ENCODE measurements at places on chromosomes 12 and 14.

GRCh38 chr12:102302553-102302952 is 104.9 kb upstream of the PMCH start:
- DNase-seq: peak; percentile 13

GRCh38 chr14:68734231-68734732 is 58.6 kb downstream of the ZFP36L1 start:
- DNase-seq: no peak

DNA sequence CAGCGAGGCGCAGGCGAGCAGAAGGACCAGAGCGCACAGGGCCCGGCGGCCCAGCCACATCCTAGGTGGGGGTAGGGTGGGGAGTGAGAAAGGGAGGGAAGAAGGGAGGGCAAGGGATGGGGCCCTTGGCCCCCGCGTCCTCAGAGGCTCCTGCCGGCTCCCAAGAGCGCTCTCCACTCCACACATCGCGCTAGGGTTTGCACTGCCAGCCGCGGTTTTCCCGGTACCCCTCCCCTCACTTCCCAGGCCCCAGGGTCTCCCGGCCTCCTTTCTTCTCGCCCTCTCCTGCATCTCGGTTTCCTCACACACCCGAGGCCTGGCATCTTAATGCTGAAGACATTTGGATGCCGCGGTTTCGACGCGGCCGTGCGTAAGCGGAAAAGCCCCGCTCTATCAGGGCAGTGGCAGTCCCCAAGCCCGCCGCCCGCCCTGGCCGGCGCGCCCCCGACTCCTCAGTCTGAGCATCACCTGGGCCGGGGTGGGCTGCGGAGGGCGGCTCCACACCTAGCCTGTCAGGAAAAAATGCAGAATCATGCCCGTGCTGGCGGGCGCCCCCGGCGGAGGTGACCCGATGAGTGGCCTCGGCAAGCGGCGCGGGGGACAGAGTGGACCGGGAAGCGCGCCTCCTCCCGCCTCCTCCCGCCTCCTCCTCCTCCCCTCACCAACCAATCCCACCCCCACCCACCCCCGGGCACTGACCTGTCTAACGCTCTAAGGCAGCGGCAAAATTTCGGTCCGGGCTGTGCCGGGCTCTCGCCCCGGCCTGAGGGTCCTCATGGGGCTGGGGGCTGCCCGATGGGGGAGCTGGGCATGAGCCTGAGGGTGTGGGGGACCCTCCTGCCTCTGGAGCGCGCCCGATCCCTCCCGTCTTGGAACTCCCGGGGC is 686 bp downstream of the B4GALNT1 start:
- no peak for DNase-seq

GRCh38 chr12:67141296-67142018 is 127.7 kb upstream of the CAND1 start:
- DNase-seq: no peak

DNA sequence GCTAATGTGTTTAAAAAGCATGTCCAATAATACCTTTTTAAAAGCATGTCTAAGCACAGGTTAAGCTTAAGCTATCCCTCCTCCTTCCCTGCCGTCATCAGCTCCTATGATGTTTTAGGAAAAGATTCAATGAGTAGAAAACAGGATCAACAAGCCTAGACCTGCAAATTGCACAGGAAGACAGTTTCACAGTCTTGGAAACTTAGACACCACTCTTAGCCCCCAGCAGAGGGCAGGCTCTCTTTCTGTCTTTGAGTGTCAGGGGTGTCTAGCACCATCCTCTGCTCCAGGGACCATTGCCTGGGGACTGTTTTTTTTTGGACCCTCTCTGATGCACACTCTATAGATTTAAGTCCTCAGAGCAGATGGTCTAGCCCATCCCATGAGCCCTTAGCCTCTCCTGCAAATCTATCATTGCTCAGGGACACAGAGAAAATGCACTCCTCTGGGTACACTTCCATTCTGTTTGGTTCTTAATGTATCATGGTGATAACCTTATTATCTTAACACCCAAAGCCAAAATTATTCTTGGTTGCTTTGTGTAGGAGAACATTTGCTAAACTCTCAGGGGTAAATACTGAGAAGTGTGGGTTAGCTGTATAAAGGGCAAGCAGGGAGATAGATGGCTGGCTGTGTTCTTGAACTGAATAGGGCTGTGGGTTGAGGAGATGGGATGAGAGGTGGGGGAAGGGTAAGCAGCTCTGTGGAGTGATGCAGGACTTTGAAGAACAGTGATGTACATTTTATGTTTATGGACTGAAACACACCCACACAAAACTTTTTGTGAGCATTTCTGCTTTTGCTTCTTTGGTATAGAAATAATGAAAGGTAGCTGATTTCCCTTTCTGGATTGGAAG is 259.9 kb upstream of the DDHD1 start:
- no peak for DNase-seq

DNA sequence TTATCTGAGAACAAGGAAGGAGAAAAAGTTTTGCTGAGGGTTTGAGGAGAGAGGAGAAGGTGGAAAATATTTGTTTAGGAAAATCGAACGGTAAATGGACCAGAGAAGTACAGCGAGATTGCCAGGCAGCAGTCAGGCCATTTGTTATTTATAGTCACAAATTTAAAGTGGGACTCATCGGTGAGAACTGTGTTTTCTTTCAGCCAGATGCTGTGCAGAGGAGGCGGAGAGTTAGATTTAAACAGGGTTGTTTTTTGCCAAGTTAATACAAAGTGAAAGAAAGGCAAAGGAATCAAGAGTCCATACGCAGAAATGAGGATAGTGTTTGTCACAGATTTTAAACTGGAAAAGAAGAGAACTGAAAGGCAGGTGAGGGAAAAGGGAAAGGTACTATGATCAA is 200.6 kb upstream of the CNOT2 start:
- no peak for DNase-seq

DNA sequence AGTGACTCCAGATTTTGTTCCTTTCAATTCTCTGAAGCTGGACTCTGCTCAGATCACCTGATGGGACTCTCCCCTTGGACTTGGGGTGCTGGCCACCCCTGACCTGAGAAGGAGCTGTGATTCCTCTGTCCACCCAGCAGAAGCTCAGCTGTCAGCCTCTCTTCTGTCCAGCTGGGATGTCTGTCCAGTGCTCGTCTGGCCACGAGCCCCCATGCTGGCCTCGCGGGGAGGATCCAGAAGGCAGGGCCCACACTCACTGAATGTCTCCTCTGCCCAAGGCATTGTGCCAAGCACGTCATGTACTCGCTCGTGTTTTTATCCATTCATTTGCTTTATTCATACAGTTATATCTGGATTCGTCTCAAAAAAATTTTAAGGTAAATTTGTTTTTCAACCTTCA is 14.2 kb upstream of the SLC24A4 start:
- no peak for DNase-seq

DNA sequence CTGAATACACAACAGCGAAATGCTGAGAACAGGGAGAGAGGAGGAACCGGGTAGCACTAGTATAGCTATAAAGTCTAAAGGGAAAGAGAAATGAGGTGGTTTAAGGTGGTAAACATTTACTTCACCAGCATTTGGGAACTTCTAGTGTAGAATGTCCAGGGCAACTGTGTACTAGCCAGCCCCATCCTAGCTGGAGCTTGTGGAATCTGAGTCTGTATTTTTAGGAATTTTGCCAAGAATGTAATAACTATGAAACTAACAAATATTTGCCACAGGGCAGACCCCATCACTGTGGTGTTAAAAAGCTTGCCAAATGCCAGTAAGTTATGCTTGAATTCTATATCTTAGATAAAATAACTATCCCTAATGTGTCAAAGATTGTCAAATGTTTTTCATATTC is 398.9 kb upstream of the MIS18BP1 start:
- no peak for DNase-seq

- no peak for DNase-seq
Measured at GRCh38 chr12:46779063-46779462, 46.7 kb downstream of the SLC38A4 start.

- no peak for DNase-seq
Measured at GRCh38 chr14:59339524-59340330, 125.5 kb downstream of the GPR135 start.

DNA sequence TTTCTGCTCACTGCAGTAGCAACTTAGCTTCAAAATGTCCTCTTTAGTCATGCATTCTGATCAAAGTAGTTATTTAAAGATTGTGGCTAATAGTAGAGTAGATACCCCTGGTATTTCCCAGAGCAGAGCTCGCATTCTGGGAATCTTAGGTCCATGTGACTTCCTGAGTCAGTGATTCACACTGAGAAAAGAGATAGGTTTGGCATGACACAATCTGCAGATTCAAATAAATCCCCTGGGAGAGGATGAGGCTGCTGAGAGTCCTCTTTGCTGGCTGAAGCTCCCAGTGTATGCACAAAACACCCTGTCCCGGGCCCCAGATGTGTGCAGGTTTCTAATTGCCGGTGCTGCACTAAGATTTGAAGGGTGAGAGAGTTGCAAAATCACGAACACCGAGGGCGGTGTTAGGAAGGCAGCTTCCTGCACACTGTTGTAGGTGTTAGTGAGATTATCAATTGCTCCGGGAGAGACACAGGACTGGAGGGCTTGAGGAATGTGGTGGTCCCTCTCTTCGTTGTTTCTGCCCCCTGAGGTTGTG is 233.2 kb downstream of the NRXN3 start:
- no peak for DNase-seq

DNA sequence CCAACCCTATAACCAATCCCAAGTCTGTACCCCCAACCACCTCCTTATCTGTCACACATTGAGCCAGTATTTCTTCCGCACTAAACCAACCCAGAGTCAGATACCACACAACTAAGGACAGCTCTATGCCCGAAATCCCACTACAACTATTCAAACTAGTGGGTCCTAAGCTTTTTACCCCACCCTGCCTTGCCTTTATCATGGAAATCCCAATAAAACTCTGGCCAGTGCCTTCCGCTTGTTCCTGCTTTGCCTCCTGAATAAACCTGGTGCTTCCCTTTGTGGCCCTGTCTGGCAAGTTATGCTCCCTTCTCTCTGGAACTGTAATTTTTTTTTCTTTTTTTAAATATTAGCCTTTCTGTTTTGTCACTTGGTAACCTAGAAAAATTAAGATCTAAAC is 493.3 kb upstream of the SYT1 start:
- DNase-seq: no peak

DNA sequence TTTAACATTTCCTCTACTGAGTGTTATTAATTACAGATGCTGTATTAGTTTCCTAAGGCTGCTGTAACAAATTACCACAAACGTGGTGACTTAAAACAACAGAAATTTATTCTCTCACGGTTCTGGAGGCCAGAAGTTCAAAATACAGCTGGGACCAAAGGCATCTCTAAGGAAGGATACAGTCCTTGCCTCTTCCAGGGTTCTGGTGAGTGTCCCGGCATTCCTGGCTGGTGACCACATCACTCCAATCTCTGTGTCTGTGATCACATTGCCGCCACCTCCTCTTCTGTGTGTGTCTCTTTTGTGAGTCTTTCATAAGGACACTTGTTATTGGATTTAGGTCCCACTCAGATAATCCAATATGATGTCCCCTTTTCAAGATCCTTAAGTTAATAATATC is 85.1 kb upstream of the CCDC198 start:
- no peak for DNase-seq

DNA sequence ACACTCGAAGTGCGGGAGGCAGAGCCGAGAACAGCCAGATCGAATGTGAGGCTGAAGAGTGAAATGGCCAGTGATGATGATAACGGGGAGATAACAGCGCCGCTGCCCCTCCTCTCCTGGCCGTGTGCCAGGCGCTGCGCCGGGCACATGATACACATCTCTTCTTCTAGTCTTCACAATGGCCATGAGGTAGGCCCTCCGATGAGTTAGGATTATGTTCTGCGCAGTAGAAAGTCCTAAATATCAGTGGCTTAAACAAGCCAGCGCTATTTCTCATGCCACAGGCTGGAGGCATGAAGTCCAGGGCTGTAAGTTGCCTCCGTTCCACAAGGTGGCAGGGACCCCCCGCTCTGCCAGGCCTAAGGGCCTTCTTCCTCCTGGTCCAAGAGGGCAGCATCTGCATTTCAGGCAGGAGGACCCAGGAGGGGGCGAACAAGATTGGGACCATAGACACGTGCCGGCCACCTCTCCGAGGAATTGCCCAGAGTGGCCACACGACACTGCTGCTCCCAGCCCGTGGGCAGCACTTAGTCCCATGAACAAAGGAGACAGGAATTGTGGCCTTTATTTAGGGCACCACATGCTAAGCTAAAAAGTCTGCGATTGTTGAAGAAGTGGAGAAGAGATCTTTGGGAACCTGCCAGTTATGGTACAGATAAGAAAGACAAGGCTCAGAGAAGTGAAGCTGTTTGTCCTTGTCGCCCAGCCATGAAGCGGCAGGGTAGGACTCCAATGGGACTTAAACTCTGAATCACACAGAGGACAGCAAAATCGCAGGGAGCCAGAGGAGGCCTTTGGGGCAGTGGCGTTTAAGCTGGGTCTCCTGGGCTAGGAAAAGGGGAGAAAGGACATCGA is 10.9 kb upstream of the HVCN1 start:
- DNase-seq: no peak

GRCh38 chr12:113222730-113223531 is 1.7 kb downstream of the TPCN1 start:
- peak; percentile 99 for DNase-seq

DNA sequence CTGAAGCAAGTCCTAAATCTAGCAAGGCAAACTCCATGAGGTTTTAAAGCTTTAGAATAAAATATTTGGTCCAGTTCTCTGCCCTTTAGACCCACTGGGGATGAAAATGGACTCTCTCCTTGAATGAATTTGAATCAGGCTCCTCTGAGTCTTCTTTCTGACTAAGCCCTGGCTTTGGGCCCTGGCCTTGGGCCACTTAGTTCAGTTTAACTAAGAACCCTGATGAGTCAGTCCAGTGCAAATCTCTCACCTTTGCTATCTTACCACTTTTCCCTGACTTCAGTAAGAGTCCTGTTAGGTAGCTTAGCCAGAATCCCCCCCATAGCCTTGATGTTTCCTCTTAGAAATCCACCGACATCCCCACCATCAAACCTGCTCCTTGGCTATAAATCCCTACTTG is 427.5 kb downstream of the SNAPC1 start:
- no peak for DNase-seq

DNA sequence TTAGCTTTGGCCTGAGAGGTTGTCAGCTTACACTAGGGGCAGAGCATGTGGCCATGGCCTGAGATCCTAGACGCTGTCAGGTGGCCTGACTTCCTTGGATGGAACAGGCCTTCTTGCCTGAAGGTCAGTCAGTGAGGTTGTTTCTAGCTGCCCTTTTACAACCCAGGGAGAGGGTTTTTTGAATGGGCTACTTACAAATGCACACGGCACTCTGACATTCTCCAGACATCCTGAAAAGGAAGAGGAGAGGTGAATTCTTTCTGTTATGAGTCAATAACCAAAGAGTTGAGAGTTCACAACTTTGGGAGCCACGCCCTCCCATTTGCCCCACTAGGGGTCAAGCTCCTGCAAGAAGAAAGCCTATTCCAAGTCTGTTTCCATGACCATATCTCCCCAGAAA is 7.8 kb downstream of the KRT76 start:
- DNase-seq: peak; percentile 2

Measured in fibroblast of villous mesenchyme (primary cell).